Activated CD4-positive, alpha-beta memory T cell treated with anti-CD3 and anti-CD28 coated beads, Interleukin-2, amount 10 ng/mL, durations not matched to agents 7 days and 5 days (primary cell): ENCODE measurements at places on chromosomes 1 and 21.

DNA sequence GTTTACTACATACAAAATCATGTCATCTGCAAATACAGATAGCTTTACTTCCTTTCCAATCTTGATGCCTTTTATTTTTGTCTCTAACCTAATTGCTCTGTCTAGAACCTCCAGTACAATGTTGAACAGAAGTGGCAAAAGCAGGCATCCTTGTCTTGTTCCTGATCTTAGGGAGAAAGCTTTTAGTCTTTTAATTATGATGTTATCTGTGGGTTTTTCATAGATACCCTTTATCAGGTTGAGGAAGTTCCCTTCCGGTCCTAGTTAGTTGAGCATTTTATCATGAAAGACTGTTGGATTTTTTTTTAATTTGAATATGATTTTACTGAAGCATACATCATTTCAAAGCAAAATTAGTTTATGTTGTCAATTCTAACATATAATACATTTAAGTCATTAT is 45.7 kb upstream of the DISC1 start:
- H3K27me3 ChIP-seq = no peaks in the 10 kb centered on the region
- no peaks in the 10 kb centered on the region for H3K36me3 ChIP-seq

DNA sequence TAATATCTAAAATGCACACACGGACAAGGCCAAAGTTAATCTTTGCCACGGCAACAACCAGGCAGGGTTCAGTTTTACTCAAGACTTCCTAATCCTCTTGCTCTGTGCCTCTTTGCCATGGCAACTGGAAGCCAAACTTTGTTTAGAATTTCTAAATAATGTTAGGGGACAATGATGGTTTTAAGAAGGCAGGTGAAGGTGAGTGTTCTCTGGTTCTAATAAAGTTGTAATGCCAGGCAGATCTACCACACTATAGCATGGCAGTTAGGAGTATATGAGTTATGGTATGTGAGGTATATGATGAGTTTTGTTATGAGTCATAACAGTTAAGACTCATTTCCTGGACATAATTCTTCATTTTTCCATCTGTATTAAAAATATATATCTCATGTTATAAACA is 2.7 kb downstream of the PTPRC start:
- H3K27me3 ChIP-seq = no peaks in the 10 kb centered on the region
- peak; percentile 54 for DNase-seq
- peaks cover 44% of the 10 kb centered on the region for H3K4me1 ChIP-seq
- H3K27ac ChIP-seq = peak overlapping the region; percentile 86
- H3K36me3 ChIP-seq = peaks cover 64% of the 10 kb centered on the region

DNA sequence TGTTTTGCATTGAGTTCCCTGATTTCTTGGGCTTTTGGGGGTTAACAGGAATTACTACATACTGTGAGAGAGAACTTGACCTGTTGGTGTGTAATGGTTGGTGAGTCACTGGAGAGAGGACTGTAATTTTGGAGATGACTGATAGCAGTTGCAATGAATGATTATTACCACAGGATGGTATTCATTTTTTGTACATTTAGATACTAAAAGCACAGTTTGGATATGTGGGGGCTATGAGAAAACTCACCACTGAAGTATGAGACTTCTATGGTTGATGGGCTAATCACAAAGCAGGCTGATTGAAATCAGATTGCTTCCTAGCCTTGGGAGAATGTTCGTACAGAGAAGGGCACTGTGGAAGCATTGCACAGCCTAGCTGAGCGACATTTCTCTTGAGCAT is 1571.3 kb upstream of the PRMT6 start:
- no peaks in the 10 kb centered on the region for H3K36me3 ChIP-seq
- H3K27me3 ChIP-seq = no peaks in the 10 kb centered on the region
- DNase-seq = no peak
- no peak overlapping the region for H3K27ac ChIP-seq
- H3K4me3 ChIP-seq = no peak overlapping the region
- H3K4me1 ChIP-seq = no peaks in the 10 kb centered on the region

GRCh38 chr21:42009018-42009830 is 936 bp downstream of the ZBTB21 start:
- peaks cover 22% of the 10 kb centered on the region for H3K4me1 ChIP-seq
- peaks cover 34% of the 10 kb centered on the region for H3K27me3 ChIP-seq
- H3K27ac ChIP-seq = peak overlapping the region; percentile 56
- peaks cover 25% of the 10 kb centered on the region for H3K36me3 ChIP-seq

DNA sequence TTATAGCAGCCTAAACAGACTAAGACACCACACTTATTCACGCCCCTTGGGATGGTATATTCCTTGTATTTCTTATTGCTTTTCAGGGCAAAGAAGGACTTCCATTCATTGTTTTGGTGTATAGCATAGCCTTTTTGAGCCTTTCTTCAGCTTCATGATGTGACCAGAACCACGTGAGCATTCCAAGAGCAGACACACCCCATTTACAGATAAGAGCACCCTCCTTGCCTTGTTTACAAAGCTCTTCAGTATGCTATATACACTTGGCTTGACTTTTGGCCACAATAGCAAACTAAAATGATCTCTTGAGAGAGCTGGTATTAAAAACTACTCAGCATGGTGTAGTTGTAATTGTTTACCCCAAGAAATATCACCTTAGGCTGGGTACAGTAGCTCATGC is 78.7 kb downstream of the PIK3R3 start:
- peaks cover 3% of the 10 kb centered on the region for H3K36me3 ChIP-seq
- DNase-seq = no peak
- H3K4me1 ChIP-seq = no peaks in the 10 kb centered on the region

GRCh38 chr1:210328032-210328745 is 513 bp upstream of the HHAT start:
- H3K27ac ChIP-seq = peak overlapping the region; percentile 72
- H3K27me3 ChIP-seq = peaks cover 28% of the 10 kb centered on the region
- DNase-seq = no peak
- H3K36me3 ChIP-seq = peaks cover 3% of the 10 kb centered on the region
- H3K4me3 ChIP-seq = peak overlapping the region; percentile 93

DNA sequence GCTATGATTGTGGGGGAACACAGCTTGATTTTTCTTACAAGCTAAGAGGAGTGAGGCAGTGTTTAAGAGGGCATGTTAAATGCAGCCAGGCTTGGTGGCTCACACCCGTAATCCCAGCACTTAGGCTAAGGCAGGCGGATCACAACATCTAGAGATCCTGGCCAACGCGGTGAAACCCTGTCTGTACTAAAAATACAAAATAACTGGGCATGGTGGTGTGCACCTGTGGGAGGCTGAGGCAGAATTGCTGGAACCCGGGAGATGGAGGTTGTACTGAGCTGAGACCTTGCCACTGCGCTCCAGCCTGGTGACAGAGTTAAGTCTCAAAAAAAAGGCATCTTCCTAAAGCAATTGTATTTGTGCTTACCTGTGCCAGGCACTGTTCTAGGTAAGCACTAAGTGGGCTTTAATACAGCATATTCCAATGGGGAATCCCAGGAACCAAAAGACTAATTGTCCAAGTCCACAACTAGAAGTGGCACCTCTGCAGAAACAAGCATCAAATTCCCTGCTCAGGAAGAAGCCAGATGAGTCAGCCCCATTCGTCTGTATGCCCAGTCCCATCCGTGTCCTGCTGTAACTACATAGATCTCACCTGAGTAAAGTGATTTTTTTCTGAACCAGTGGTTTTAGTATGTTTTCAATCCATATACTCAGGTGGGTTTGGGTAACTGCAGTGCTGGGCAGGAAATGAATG is 4.6 kb downstream of the RCC1 start:
- H3K27ac ChIP-seq = peak overlapping the region; percentile 97
- peak overlapping the region; percentile 98 for H3K4me3 ChIP-seq
- no peaks in the 10 kb centered on the region for H3K27me3 ChIP-seq
- peaks cover 90% of the 10 kb centered on the region for H3K36me3 ChIP-seq
- DNase-seq = no peak

DNA sequence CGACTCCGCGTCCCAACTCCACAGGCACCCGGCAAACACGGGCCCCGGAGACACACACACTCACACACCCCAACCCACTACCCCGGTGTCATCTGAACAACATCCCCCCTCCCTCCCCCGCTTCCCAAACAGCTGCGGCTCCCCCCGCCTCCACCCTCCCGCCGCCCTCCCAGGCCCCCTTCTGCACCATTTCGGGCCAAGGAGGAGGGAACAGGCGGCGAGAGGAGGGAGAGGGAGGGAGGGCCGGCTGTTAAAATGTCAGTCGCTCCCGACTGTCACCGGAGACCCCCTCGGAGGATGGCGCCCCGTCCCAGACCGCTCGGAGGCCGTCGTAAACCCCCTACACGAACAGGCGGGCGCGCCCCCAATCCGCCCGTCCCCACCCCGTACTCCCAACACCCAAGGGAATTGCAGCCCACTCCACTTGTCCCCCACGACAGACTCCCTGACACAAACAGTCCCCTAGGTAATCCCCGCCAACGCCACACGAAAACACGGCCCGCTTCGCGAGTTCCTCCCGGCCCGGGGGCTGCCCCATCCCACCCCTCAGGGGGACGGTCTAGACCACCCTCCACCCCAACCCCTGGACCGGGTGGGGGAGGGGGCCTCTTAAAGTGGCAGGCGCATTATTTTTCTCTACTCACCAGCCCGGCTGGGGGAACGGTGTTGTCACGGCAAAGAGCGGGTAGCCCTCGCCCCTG is 583 bp downstream of the MEF2D start:
- peaks cover 71% of the 10 kb centered on the region for H3K4me1 ChIP-seq
- no peaks in the 10 kb centered on the region for H3K27me3 ChIP-seq
- peak overlapping the region; percentile 87 for H3K4me3 ChIP-seq
- DNase-seq = peak; percentile 50
- peaks cover 14% of the 10 kb centered on the region for H3K36me3 ChIP-seq

DNA sequence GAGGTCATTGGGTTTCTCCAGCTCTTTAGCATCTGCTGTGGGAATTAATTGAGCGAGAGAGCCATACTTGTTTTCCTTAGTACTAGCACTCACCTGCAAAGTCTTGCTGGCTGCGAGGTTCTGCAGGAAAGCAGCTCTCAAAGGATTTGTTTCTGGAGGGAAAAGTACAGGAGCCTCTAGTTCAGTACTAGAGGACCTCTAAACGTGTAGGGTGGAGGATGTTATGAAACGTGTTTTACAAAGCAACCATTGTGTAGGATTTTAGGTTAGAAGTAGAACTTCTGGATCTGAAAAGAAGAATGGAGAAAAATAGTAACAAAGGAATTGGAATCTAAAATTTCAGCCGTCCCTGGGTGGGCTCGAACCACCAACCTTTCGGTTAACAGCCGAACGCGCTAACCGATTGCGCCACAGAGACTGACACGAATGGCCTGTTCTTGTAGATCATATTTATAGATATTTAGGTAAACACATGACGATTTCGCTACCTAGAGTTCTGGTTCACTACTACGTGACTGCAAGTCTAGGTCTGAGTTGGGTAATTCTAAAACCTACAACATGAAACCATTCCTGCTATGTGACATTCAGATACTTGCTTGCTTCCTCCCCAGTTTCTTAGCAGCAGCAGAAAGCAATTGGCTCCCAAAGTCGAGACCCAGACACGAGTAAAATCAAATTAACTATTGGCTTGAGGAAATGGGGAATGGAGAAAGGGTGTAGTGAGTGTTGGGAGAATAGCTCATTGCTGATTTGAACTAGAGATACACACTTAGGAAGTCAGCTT is 60.2 kb upstream of the CFAP126 start:
- DNase-seq = peak; percentile 33
- H3K36me3 ChIP-seq = no peaks in the 10 kb centered on the region
- H3K27ac ChIP-seq = peak overlapping the region; percentile 5
- H3K27me3 ChIP-seq = peaks cover 35% of the 10 kb centered on the region

DNA sequence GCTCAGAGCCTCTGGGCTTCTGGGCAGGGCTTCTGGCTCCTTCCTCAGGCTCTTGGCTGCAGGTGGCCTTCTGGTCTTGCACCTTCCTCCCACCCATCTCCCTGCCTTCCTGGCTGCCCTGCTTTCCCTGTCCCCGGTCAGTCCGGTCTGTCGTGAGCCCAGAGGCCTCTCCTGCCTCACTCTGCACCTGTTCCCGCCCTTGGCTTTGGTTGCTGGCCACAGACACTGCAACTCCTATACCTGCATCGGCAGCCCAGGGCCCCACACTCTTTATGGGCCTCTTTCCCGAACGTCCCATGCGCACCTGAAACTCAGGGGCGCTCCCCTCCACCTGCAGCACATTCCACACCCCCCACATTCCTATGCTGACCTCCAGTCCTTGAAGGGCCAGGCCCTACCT is 7.9 kb downstream of the FBXO2 start:
- H3K4me3 ChIP-seq = no peak overlapping the region
- no peaks in the 10 kb centered on the region for H3K36me3 ChIP-seq
- no peak overlapping the region for H3K27ac ChIP-seq

- H3K27ac ChIP-seq = no peak overlapping the region
- no peak overlapping the region for H3K4me3 ChIP-seq
- no peaks in the 10 kb centered on the region for H3K4me1 ChIP-seq
Measured at GRCh38 chr1:28122183-28122582, 33.8 kb upstream of the EYA3 start.

- H3K27ac ChIP-seq = no peak overlapping the region
- H3K4me3 ChIP-seq = no peak overlapping the region
- H3K27me3 ChIP-seq = no peaks in the 10 kb centered on the region
- no peaks in the 10 kb centered on the region for H3K36me3 ChIP-seq
Measured at GRCh38 chr1:240906477-240906876, 294.5 kb upstream of the GREM2 start.

DNA sequence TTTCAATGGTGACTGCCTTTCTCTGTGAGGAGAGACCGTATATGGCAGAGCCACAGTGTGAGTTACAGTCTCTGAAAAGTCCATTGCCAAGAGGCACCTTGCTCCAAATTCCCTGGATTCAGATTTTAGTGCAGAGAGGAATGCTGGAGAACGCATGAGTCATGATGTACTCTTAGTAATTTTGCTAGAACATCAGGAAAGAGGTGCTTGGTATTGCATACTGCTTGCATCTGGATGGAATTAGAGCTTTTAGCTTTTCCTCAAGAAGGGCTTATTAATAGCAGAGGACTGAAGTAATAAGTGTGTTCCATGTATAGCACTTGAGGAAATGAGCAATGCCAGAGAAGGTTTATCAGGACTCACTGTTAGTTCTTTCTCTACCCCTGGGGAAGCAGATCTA is 40.5 kb upstream of the AKT3 start:
- H3K4me3 ChIP-seq = no peak overlapping the region
- no peaks in the 10 kb centered on the region for H3K4me1 ChIP-seq
- no peaks in the 10 kb centered on the region for H3K36me3 ChIP-seq
- peaks cover 1% of the 10 kb centered on the region for H3K27me3 ChIP-seq

DNA sequence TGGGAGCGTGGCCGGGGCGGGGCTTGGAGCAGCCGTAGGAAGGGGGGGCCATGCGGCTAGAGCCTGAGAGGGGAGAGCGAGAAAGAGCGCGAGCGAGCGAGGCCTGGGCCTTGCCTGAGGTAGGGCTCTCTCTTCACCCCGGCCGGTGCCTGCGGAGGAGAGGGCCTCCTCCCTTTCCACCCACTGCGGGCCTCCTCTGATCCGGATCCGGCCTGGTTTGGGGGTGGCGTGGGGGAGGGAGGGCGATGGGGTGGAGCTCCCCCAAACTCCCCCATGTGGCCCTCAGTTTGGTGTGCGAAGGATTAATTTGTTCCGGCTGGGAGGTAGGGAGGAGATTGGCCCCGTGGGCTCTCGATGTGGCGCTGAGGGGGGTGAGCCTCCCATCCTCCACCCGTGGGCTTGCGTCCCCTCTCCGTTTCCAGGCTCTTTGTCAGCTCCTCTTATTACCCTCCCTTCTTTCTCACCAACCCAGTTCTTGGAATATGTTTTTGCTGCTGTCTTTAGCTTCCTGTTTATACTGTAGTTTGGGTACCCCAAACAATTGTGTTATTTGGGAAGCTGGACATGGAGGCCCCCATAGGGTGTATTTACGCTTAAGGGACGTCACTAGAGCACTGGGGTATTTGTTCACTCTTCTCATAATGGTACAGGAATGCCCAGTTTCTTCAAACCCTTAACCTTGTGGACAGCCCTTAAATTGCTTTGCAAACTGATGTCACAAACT is 685 bp downstream of the UBAP2L start:
- peak overlapping the region; percentile 97 for H3K27ac ChIP-seq
- peak overlapping the region; percentile 92 for H3K4me3 ChIP-seq
- no peaks in the 10 kb centered on the region for H3K27me3 ChIP-seq
- H3K36me3 ChIP-seq = peaks cover 81% of the 10 kb centered on the region
- DNase-seq = peak; percentile 72
